ENCODE measurements at places on chromosomes 11 and 22. TPM values are rescaled to one million over a fixed set of nuclear protein-coding genes. Genes with fewer than 3 reads are reported as not detected.

GRCh38 chr11:83773950-83774880 lies 488.0 kb upstream of the CCDC90B start:
- H3K27ac ChIP-seq: no peak overlapping the region
- DNase-seq: no peak
- peaks cover 26% of the 10 kb centered on the region for H3K4me1 ChIP-seq
- no peaks in the 10 kb centered on the region for H3K27me3 ChIP-seq
- no peaks in the 10 kb centered on the region for H3K36me3 ChIP-seq
- H3K4me3 ChIP-seq: no peak overlapping the region

DNA sequence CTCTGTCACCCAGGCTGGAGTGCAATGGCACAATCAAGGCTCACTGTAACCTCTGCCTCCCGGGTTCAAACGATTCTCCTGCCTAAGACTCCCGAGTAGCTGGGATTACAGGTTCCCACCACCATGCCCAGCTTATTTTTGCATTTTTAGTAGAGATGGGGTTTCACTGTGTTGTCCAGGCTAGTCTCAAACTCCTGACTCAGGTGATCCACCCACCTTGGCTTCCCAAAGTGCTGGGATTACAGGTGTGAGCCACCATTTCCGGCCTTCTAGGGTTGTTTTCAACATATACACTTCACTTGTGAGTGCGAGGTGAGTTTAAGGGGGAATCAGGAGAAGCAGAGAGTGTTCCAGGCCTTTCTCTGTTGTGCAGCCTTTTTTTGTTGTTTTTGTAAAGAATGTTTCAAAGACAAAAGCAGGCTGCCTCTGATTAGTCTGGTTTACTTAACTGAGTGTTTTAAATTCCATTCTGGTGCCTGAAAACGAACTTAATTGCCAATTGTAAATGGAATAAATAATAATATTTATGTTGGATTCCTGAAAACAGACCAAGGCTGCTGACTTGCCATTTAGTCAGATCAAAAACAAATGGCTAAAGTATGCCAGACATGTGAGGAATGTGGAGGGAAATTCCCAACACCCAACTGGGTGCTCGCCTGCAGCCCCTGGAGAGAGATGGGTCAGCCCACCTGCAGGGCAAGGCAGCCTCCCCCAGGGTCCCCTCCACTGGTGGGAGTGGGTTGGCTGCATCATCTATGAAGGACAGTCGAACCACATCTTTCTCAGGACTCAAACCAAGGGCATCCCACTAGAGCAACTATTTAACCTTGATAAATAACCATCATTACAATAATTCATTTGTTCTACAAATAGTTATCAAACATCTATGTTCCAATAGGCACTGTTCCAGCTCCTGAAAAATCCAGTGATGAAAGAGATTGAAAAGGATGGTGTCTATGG lies 4.6 kb upstream of the RANGAP1 start:
- H3K27me3 ChIP-seq: no peaks in the 10 kb centered on the region
- H3K36me3 ChIP-seq: no peaks in the 10 kb centered on the region
- no peak overlapping the region for H3K4me3 ChIP-seq
- DNase-seq: no peak

- no peaks in the 10 kb centered on the region for H3K4me1 ChIP-seq
- no peak for DNase-seq
- H3K36me3 ChIP-seq: no peaks in the 10 kb centered on the region
- H3K4me3 ChIP-seq: no peak overlapping the region
These were observed 614 bp upstream of the ASCL2 start for GRCh38 chr11:2271077-2271326.

DNA sequence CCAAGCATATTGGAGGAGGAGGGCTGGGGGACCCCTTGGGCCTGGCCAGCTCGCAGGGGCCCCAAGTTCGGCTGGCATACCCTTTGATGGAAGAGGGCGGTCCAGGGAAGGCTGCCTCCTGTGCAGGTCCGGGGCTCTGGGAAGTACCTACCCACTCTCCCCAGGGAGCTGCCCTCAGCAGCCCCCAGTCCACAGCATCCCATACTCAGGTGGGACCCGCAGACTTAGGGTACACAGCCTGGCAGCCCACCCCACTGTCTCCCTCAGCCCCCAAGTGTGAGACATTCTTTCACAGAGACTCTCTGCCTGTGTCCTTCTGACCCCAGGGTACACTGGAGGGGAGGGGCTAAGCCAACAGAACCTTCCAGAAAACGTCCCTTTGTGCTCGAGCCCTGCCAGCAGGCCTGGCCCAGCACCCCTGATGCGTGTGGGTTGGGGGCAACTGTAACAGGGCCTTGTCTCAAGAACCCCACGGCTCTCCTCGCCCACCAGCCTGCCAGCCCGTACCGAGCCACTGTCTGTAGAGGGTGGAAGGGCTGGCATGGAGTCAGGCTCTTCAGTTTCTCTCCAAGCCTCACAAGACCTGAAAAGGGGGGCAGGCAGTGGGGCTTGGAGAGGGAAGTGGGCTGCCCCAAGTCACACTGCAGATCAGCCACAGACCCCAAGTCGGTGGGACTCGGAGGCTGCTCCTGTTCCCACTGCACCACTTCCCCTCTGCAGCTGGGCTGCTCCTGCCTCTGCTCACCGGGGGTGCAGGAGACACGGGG lies 7.0 kb upstream of the TNFRSF13C start:
- no peak overlapping the region for H3K4me3 ChIP-seq
- H3K36me3 ChIP-seq: no peaks in the 10 kb centered on the region
- no peaks in the 10 kb centered on the region for H3K27me3 ChIP-seq
- H3K27ac ChIP-seq: no peak overlapping the region

GRCh38 chr11:95897731-95898130 lies 26.2 kb downstream of the MTMR2 start:
- H3K4me3 ChIP-seq: no peak overlapping the region
- no peak for DNase-seq
- H3K36me3 ChIP-seq: no peaks in the 10 kb centered on the region
- no peaks in the 10 kb centered on the region for H3K4me1 ChIP-seq
- no peak overlapping the region for H3K27ac ChIP-seq

DNA sequence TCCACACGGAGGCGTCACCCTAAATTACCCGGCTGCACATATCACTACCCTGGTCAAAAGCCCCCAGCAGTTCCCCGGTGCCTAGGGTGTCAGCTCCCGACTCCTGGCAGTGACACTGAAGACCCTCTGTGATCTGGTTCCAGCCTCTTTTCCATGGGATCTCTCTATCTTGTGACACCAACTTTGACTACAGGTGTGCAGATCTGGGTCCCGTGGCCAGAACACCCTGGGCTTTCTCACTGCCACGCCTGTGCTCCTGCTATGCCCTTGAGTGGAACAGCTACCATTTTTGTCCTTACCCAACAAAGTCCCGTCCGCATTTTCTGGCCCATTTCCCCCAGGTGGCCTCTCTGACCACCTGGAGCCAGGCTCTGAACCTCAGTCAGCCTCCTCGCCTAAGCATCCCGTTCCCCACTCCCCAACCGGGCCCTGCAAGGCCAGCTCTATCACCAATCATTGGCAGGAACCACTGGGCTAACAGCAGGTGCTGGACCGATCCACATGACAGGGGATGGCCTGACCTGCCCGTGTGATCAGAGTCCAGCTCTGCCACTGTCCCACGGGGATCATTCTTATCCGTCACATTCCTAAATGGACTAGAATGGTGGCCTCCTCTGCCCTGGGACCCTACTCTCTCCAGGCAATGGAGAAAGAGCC lies 20.7 kb upstream of the CBX7 start:
- no peaks in the 10 kb centered on the region for H3K36me3 ChIP-seq
- no peaks in the 10 kb centered on the region for H3K27me3 ChIP-seq
- no peak overlapping the region for H3K4me3 ChIP-seq
- H3K4me1 ChIP-seq: peaks cover 4% of the 10 kb centered on the region
- no peak for DNase-seq
- no peak overlapping the region for H3K27ac ChIP-seq

- no peak for DNase-seq
- H3K36me3 ChIP-seq: peaks cover 11% of the 10 kb centered on the region
- H3K27ac ChIP-seq: peak overlapping the region; percentile 66
- no peaks in the 10 kb centered on the region for H3K27me3 ChIP-seq
- H3K4me1 ChIP-seq: peaks cover 20% of the 10 kb centered on the region
These were observed 24.3 kb downstream of the ARFGAP2 start for GRCh38 chr11:47152126-47152952.

DNA sequence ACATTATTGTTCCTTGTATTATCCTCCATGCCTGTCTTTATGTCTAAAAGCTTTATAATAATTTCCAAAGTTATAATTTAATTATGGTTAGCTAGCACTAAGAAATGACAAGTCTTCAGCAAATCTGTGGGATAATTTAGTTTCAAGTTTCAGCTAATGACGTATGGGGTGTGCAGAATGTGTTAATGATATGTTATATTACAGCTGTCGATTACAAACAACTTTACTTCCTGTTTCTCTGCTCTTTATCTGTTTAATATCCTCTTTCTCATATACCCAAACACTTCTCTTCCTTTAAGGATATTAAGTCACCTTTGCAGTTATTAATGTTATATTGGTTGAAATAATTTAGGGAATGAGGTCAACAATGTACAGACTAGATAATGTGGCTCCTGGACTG lies 161.8 kb downstream of the CASP12 start:
- no peaks in the 10 kb centered on the region for H3K4me1 ChIP-seq
- H3K36me3 ChIP-seq: no peaks in the 10 kb centered on the region
- H3K4me3 ChIP-seq: no peak overlapping the region
- H3K27me3 ChIP-seq: no peaks in the 10 kb centered on the region

GRCh38 chr11:59943997-59944714 lies 5.9 kb downstream of the OOSP1 start:
- H3K27ac ChIP-seq: no peak overlapping the region
- no peaks in the 10 kb centered on the region for H3K27me3 ChIP-seq
- no peak for DNase-seq
- no peak overlapping the region for H3K4me3 ChIP-seq

DNA sequence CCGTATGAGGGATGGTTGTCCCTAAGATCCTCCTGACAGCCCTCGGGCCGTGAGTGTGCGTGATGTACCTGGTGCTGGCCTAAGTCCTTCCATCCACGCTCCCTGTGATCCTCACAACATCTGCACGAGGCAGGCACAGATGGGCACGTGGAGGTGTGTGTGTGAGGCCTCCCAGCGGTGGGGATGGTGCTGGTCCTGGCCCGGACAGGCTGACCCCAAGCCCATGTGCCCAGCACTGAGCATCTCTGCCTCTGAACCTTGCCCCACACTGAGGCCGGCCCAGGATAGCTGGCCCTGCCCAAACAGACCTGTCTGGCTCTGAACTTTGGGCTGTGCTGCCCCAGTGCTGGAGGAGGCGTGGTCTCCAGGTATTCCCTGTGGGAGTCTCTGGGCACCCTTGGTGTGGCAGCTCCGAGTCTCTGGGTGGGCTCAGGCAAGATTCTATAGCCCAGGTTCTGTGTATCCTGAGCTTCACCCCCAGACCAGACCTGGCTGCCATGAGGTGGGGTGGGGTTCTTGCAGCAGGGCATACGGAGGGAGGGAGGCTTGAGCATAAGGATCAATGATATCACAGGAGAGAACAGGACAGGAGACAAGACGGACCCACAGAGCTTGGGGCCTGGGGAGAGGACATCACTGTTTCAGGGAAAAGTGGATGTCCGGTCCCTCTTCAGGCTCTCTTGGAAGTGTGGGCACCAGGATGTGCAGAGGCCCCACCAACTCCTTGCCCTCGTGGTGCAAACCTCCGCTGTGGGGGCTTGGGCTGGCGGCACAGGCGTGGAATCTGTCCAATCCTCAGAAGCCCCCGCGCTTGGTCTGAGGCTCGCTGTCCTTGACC lies 881.8 kb downstream of the BRD1 start:
- no peak for DNase-seq
- no peak overlapping the region for H3K27ac ChIP-seq
- no peaks in the 10 kb centered on the region for H3K27me3 ChIP-seq
- H3K36me3 ChIP-seq: no peaks in the 10 kb centered on the region

- H3K27ac ChIP-seq: no peak overlapping the region
- H3K27me3 ChIP-seq: no peaks in the 10 kb centered on the region
- no peak overlapping the region for H3K4me3 ChIP-seq
- H3K36me3 ChIP-seq: no peaks in the 10 kb centered on the region
- no peak for DNase-seq
These were observed 207.0 kb downstream of the MN1 start for GRCh38 chr22:27594474-27595134.

- H3K4me3 ChIP-seq: no peak overlapping the region
- DNase-seq: no peak
- H3K27ac ChIP-seq: no peak overlapping the region
- H3K36me3 ChIP-seq: no peaks in the 10 kb centered on the region
- H3K4me1 ChIP-seq: peaks cover 30% of the 10 kb centered on the region
- H3K27me3 ChIP-seq: no peaks in the 10 kb centered on the region
These were observed 9.5 kb upstream of the FTH1 start for GRCh38 chr11:61976813-61977475.

- H3K36me3 ChIP-seq: no peaks in the 10 kb centered on the region
- no peak for DNase-seq
- H3K4me1 ChIP-seq: no peaks in the 10 kb centered on the region
- H3K27ac ChIP-seq: peak overlapping the region; percentile 95
- no peak overlapping the region for H3K4me3 ChIP-seq
These were observed 727.6 kb downstream of the METTL15 start for GRCh38 chr11:28835790-28836189.

DNA sequence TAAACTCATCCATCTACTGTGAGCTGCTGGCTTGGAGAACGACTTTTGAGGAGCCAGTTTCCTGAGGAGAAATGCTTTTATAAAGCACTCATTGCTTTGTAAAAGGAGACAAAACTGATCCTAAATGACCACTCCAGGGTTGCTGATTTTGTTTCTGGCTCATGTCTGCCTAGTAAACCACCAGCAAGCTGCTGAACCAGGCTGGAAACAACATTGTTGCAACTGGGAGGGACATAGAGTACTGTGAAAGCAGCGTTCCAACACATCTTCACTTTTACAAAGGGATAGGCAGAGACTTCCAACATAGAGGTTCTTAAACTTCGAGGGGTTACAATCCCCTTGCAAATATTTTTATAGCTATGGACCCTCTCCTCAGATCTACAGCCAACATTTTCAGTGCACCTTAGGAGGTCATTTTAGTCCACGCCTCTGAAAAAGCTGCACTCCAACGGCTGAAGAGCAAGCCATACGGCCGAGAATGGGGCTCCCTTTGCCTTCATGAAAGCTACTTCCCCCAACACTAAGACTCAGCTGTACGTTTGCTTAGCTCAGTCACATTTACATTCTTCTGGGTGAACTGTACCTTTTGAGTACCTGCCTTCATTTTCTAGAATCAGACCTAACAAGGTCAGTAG lies 54.7 kb downstream of the PANX1 start:
- no peaks in the 10 kb centered on the region for H3K4me1 ChIP-seq
- peaks cover 34% of the 10 kb centered on the region for H3K36me3 ChIP-seq
- H3K27me3 ChIP-seq: no peaks in the 10 kb centered on the region
- no peak overlapping the region for H3K4me3 ChIP-seq
- DNase-seq: no peak
- no peak overlapping the region for H3K27ac ChIP-seq

Gene CBX7
- polyA plus RNA-seq: 2.7 TPM

Gene ART5
- 0.58 TPM for polyA plus RNA-seq

Gene CHRM1
- polyA plus RNA-seq: not detected

Gene SLC16A8
- not detected for polyA plus RNA-seq

Gene C11orf42
- polyA plus RNA-seq: not detected

Gene MPEG1
- polyA plus RNA-seq: not detected

Gene TMPRSS6
- not detected for polyA plus RNA-seq

Gene MMP12
- polyA plus RNA-seq: 2.0 TPM

Gene CNTF
- polyA plus RNA-seq: 1.4 TPM

Gene TNNI2
- not detected for polyA plus RNA-seq

Gene BDNF
- polyA plus RNA-seq: 21.3 TPM
